ENCODE measurements at places on chromosomes 3 and 15. TPM values are rescaled to one million over a fixed set of nuclear protein-coding genes. Genes with fewer than 3 reads are reported as not detected.

The ALPK3 gene
- 59.9 TPM for total RNA-seq

The SCN5A gene
- total RNA-seq = 115 TPM

DNA sequence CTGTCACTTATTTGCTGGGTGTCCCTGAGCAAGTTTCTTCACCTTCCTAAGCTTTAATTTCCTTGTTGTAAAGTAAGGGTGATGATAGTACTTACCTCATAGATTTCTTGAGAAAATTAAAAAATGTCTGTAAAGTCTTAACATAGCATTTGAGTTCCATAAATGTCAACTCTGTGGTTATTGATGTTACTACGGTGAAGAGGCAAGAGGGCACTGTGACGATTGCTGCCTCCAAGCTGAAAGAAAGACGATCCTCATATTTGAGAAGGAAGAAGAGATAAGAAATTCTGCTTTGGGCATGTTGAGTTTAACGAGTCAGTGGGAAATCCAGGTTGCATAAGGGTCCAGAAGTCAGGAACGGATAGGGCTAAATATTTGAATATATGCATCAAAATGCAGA is 240.8 kb upstream of the ZPLD1 start:
- DNase-seq = no peak

DNA sequence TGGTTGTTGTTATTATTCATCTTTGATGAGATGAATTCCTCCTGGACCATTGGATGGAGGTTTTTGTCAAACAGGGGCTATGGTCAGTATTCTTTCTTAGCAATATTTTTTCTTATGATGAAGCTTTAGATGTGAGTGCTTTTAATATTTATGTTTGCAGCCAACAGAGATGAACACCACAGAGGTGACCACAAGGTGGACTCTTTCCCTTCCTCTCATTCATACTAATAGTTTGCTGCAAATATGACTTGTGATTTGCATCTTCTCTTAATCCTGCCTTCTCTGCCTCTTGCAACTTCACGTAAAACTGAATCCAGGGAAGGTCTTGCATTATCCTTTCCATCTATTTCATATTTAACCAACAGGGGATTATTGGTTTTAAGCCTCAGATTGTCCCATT is 473.1 kb upstream of the UBE2E2 start:
- no peak for DNase-seq

- no peak for DNase-seq
Measured at GRCh38 chr3:61688307-61688984, 127.1 kb downstream of the PTPRG start.

The GALNT15 gene
- total RNA-seq = 26.5 TPM

DNA sequence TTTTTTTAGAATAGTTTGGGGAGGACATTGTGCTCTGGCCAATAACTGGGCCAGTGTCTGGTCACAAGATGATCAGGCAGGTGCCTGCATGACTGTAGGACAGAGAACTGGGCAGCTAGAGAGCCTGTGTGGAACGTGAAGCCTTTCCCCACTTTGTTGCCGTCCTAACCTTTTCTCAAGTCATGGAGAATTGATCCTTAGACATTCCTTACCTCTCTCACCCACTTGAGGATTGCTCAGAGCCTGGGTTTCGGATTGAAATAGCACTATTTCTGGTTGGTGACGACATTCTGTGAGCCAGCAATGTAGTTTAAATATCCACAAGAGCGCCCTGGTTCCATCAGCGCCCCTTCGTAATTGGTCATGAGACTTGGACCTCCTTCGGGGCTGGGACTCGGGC is 138.4 kb downstream of the IGF1R start:
- no peak for DNase-seq

DNA sequence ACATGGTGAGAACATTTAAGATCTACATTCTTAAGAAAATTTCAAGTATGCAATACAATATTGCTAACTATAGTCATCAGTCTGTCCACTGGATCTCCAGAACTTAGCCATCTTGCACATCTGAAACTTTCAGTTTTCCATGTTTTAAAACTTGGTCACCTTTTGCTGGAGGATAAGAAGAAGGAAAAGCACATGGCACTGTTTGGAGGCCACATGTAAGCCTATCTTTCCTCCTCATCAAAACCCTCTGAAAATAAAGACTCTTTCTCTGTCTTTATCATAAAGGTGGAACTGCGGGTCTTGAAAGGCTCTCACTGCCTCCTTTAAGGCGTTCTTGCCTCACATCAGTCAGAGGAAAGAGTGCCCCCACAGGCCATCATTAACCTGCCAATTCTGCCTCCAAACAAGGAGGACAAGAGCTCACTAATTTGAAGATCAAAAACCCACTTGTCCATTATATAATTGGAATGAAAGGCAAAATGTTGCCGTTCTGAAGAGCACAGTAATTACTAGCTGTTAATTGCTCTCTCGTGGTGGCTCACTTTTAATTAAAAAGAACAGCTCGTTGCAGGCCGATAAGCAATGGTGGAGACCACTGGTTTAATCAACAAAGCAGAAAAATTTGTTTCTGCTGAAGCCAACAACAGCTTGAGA is 157.8 kb downstream of the MECOM start:
- no peak for DNase-seq

DNA sequence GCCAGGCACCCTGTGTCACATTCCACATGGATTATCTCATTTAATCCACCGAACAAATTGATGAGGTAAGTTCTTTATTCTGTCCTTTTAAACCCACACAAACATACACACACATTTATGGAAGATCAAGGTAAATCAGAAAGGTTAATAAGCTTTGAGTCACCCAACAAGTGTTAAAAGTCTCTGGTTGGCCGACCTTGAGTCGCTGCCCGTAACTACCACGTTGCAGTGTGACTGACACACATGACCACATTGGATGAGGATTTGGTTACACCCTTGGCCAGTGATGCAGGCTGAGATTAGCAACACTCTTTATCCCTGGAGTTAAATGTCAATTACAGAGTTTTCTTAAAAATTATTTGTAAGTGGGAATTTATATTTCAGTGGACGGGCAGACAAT is 19.2 kb downstream of the FOXP1 start:
- DNase-seq = no peak

DNA sequence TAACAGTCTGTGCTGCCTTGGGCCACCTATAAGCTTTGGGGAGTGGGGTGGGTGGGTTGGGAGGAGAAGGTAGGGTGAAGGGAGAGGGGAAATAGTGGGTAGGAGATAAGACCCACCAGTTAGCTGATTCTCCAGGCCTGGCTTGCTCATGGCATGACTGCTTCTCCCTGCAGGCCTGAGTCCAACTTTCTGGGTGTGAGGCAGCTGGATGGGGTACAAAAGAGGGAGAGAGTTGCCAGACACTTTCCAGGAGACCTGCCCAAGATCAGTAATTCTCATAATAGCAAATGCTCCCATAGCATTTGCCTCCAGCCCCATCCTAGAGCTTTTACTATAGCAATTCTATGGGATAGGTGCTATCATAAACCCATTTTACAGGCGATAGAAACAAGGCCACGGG is 7.7 kb downstream of the CGNL1 start:
- peak; percentile 48 for DNase-seq

DNA sequence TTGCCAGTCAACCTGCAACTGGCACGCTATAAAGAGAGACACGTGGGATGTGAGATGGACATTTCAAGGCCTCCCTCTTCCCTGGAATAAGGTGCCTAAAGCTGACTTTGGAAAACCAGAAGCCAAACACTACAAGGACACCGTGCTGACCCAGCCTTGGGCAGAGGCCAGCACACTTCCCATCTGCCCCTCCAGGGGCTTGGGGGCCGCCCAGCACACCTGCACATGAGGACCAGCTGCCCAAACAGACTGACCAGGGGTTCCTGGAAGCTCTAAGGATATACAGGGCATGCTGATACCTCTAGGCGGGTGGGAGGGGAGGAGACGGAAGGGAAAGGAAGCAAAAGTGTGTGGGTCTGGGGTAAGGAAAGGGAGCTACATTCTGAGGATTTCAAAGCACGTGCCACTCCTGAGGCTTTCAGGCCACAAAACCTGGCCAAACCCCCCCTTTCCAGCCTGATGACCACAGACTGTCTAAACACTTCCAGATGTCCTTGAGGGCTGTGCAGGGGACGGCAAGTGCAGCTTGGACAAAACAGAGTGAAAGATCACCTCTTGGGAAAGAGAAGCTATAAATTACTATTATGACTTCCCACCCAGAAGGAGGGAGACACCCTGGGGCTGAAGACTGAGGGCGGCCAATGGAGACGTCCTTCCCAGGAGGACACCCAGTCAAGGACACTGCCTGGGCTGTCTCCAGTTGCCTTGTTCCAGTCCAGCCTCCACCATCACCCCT is 57.9 kb downstream of the ADCY5 start:
- no peak for DNase-seq

DNA sequence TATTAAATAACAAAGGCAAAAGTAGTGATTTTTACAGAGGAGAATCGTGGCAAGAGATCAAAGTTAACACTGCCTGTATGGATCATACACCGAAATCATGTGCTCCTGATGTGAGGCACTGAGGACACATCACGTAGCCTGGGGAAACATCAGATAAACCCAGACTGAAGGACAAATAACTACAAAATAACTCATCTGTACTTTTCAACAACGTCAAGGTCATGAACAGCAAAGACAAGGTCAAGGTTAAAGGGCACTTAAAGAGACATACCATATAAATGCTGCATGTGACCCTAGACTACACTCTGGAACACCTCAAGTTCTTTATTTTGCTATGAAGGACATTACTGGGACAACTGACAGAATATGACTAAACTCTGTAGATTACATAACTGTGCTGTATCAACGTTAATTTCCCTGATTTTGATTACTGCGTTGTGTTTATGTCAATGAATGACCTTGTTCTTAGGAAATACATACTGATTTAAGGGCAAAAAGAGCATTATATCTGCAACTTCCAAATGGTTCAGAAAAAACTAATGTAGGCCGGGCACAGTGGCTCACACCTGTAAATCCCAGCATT is 48.1 kb downstream of the CHSY1 start:
- no peak for DNase-seq

The GPR156 gene
- 0.29 TPM for total RNA-seq

- no peak for DNase-seq
Measured at GRCh38 chr15:65533057-65533756, 2.9 kb downstream of the HACD3 start.

DNA sequence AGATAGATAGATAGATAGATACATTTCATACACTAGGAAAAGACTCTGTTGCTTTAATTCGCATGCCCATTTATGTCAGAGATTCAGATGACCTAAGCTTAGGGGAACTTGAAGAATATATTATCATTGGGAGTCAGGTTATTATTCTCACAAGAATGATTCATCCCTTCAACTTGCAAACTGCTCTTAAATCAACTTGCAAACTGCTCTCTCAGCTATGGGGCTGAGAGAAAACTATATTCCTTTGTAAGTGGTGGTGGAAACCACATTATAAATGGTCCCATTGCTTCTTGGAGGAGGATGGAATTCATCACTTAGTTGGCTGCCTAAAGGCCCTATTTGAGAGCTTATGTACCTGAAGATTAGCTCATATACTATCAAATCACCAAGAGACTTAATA is 160.9 kb upstream of the STAC start:
- no peak for DNase-seq

GRCh38 chr3:5305684-5305989 is 118.1 kb downstream of the EDEM1 start:
- DNase-seq = no peak

- DNase-seq = no peak
Measured at GRCh38 chr3:145370870-145371269, 790.1 kb downstream of the PLOD2 start.

The TAGLN3 gene
- not detected for total RNA-seq

GRCh38 chr3:58731673-58732072 is 65.1 kb upstream of the FAM3D start:
- DNase-seq = no peak

DNA sequence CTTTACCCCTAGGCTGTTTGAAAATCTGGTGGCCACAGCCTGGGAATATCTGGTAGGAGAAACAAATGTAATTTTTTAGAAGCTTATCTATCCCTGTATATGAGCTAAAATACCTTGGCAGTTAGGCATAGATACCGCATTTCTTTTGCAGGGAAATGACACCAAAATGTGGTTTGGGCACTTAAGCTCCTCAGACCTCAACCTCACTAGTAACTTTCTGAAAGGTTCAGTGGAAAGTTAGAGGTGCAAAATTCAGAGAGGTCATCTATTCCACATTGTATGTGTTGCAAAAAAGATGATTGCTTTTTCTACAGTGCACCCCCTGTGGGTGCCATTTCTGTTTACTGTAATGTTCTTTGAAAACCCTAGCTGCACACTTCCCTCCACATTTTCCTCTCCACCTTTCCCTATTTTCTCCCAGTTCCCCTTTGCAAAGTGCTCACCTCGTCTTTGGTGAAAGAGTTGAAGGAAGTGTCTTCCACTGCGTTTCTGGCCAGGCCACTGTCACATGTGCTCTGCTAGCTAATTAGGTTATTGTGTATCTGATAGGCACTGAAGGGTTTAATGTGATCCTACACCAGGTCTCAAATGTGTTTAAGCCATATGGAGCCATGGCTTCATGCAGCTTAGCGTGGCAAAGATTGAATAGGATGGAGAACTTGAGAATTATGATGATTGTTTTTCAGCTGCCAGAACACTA is 1.3 kb downstream of the SACM1L start:
- DNase-seq = no peak

The TICRR gene
- 0.03 TPM for total RNA-seq

The MOBP gene
- total RNA-seq = 0.10 TPM

- no peak for DNase-seq
Measured at GRCh38 chr3:48196611-48197010, 8.4 kb upstream of the CDC25A start.

DNA sequence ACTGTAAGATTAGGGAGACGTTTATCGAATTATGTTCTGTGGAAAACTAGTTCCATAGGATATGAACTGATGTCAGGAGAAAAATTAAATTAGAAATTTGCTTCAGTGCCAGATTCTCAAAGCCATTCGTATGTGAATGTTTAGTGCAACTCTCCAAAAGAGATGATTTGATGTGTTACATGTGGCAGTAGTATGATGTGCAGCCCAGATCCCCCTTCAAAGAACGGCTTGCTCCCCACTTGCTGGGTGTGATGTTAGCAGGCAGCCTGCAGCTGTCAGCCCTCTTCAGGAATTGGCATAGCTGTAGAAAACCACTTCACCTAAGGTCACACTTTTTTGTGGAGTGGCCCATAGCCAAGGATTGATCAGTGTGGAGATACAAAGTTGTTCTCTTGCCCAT is 127.0 kb upstream of the CCDC54 start:
- no peak for DNase-seq

DNA sequence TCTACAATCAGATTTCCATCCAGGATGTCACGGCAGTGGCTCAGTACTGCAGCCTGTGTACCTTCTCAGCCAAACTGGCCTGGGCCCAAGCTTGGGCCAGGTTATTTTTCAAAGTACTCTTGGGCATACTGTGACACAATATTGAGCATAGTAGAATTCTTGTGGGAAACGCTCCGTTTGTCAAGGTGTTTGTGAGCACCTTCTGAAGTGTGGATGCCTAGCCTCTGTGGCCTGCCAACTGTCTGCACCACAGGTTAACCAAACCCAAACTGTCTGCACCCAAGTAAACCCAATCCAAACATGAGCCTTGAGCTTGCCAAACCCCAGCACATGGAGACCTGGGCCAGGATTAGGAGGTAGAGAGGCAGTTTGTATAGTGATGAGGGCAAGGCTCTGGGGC is 25.4 kb downstream of the CTDSPL start:
- no peak for DNase-seq

The GPX1 gene
- 230 TPM for total RNA-seq

The PYGO1 gene
- total RNA-seq = 6.5 TPM

- DNase-seq = peak; percentile 51
Measured at GRCh38 chr3:45554006-45554666, 40.4 kb upstream of the LIMD1 start.

The CYP1A1 gene
- 0.32 TPM for total RNA-seq

All from left cardiac atrium (tissue), 4 donors.